CD4-positive, alpha-beta T cell treated with Interleukin-4 for 4 hours (primary cell): ENCODE measurements at places on chromosomes 6 and 20.

DNA sequence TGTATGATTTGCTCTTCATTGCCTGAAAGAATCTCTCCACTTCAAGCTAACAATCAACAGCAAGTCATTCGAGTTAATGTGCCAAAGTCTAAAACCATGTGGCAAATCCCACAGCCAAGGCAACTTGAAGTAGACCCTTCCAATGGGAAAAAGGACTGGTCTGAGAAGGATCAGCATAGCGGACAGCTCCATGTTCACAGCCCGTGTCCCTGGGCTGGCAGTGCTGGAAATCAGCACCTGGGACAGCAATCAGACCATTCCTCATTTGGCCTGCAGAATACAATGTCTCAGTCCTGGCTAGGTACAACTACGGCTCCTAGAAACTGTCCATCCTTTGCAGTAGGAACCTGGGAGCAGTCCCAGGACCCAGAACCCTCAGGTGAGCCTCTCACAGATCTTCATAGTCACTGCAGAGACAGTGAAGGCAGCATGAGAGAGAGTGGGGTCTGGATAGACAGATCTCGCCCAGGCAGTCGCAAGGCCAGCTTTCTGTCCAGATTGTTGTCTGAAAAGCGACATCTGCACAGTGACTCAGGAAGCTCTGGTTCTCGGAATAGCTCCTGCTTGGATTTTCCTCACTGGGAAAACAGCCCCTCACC, 1.1 kb downstream of the GJA10 start:
- no peak for DNase-seq

DNA sequence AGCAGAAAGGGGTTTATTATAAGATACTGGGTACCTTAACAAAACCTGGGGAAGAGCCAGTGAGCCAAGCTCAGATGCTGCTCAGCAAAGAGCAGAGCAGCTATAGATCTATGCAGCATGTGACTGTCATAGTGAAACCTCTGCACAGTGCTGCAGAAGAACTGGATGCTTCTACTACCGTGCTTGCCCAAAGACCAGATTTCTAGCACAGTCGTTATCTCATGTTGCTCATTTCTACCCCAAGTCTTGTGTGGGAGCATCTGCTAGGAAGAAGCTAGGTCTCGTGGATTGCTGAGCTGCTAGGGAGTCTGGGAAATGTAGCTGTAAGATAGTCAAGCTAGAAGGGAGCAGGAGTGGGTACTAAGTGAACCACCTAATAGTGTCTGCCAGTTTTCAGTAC, 31.7 kb upstream of the GNRH2 start:
- no peak for DNase-seq

DNA sequence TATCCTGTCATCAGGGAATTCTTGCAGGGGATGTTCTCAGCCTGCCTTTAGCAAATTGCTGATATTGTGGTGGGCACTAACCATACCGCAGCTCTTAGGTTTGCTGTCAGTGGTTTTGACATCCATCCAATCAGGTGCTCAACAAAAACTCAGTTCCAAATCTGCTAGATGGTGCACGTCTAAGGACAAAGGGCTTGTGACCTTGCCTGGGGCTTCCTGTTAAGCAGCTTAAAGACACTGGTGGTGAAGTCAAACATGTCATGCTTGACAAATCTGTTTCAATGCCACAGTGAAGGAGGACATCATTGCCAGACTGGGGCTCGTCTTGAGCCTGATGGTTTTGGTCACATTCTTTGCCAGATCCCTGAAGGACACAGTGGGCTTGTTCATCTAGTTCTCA, 179.8 kb upstream of the NOX3 start:
- DNase-seq = no peak

GRCh38 chr6:45772051-45772450, 243.6 kb downstream of the CLIC5 start:
- DNase-seq = no peak

- DNase-seq = no peak
Observed at GRCh38 chr6:157255079-157255478, 68.2 kb downstream of the TMEM242 start.
